Right renal pelvis (tissue), 4 donors: ENCODE measurements at places on chromosomes 4 and X. TPM values are rescaled to one million over a fixed set of nuclear protein-coding genes. Genes with fewer than 3 reads are reported as not detected.

- DNase-seq = no peak
Measured at GRCh38 chr4:88196523-88197185, 38.2 kb upstream of the ABCG2 start.

DNA sequence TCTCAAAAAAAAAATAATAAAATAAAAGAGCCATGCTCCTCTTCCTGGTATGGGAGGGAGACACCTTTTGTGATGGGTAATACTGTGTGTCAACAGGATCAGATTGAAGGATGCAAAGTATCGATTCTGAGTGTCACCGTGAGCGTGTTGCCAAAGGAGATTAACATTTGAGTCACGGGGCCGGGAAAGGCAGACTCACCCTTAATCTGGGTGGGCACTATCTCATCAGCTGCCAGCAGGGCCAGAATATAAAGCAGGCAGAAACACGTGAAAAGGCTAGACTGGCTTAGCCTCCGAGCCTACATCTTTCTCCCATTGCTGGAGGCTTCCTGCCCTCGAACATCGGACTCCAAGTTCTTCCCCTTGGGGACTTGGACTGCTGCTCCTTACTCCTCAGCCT lies 95.4 kb downstream of the SHOX start:
- no peak for DNase-seq

DNA sequence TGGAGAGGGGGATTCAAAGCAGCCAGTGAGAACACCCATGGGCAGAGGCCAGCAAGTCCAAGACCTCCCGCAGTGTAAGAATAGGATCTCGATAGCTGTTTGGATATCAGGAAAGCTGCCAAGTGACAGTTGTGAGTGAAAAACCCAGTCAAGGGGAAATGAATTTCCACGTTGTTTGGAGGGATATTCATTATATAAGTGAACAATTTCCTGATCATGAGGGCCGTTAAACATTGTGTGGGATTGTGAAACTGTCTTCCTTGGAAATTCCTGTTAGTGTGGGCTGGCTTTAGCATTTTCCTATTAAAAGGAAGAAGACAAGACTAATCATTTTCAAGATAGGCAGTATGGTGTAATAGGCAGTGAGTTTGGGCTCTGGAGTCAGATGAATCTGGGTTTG lies 15.0 kb downstream of the CLDN2 start:
- DNase-seq = no peak

- no peak for DNase-seq
Measured at GRCh38 chrX:50853399-50853798, 39.4 kb upstream of the SHROOM4 start.

GRCh38 chr4:105145156-105145902 lies 1.3 kb upstream of the TET2 start:
- DNase-seq = peak; percentile 12

DNA sequence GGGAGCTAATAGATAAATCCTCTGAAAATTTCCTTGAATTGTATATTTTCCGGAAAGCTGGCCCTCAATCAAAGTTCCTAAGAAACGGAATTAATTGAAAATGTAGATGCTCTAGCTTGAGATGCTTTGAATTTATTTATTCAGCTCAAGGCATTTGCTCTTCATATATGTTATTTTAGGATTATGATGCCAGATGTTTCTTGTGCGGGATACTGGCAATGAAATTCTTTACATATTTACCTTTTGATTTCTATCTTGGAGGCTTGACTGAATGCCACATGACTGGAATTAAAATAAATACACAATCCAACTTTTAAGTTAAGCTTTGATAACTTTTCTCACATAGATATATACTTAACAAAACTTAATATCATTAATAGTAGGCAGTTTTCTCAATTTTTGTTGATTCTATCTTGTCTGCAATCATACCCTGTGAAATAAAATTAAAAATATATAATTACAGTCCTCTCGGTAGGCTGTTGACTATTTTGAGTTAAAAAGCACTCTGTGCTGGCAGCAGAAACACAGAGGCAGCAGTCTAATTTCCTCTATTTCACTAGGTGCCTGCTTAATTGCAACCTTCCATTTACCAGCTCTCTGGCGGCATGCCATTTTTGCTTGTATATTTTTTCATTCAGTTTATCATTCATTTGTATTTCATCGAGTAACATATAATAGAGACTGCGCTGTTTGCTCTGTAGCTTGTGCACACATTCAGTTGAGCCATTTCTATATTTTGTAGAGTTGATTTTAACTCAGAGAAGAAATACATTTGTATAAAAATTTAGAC lies 991.5 kb downstream of the ADGRL3 start:
- no peak for DNase-seq

GRCh38 chr4:6582889-6583490 lies 8.0 kb downstream of the MAN2B2 start:
- no peak for DNase-seq

GRCh38 chrX:53684415-53685192 lies 1.9 kb downstream of the HUWE1 start:
- DNase-seq = no peak

GRCh38 chr4:110163327-110164069 lies 34.9 kb downstream of the ELOVL6 start:
- DNase-seq = no peak

- no peak for DNase-seq
Measured at GRCh38 chr4:115315182-115315581, 201.8 kb upstream of the NDST4 start.

DNA sequence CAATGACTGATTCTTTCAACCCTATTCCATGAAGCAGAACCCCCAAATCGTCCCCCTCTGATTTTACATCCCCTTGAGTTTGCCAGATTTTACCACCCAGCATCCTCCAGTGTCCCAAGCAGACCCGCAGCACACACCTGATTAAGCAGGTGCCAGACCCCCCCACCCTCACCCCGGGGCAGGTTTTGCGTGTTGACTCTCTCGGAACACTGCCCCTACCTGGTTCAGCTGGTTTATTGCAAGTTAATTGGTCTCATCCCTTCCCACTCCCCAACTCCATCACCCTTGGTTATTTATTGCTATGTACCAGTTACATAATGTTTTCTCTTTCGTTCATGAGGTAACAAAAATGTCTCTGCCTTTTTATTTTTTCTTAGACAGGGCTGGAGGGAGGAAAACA lies 258.4 kb downstream of the BCOR start:
- no peak for DNase-seq

GRCh38 chrX:73964579-73964978 lies 339.4 kb upstream of the ZCCHC13 start:
- no peak for DNase-seq

GRCh38 chr4:154277172-154277571 lies 214.4 kb downstream of the DCHS2 start:
- DNase-seq = no peak

DNA sequence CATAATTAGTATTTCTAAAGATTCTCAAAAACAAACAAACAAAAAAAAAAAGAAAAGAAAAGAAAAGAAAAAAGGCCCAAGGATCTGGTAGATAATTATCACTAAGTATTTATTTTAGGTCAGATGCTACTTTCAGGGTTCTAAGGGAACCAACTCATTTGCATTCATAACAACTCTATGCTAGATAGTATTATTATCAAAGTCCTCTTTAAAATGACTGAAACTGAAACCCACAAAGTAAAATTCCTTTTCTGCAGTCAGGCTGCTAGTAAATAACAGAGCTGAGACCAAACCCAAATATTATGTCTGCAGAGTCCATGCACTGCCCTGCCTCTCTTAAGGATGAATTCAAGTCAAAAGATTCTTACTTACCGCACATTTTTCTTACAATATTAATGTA lies 38.3 kb upstream of the MAPK10 start:
- no peak for DNase-seq

DNA sequence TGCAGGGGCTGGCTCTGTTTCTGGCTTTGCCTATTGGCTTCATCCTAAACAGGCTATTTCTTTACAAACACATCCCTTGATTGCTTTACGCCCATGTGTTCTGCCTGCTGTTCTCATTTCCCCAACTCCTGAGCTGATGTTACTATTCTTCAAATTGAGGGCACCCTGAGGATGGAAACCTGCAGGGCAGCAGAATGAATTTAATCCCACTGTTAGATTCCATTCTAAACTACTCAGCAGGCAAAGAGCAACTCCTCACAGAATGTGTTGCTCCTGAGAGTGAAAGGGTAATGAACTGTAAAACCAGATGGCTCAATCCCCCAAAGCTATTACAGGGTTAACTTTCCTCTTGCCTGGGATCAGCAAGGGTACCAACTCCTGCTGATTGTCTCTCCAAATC lies 75.7 kb downstream of the ANKRD50 start:
- no peak for DNase-seq

- no peak for DNase-seq
Measured at GRCh38 chr4:137735561-137736104, 203.3 kb upstream of the PCDH18 start.

DNA sequence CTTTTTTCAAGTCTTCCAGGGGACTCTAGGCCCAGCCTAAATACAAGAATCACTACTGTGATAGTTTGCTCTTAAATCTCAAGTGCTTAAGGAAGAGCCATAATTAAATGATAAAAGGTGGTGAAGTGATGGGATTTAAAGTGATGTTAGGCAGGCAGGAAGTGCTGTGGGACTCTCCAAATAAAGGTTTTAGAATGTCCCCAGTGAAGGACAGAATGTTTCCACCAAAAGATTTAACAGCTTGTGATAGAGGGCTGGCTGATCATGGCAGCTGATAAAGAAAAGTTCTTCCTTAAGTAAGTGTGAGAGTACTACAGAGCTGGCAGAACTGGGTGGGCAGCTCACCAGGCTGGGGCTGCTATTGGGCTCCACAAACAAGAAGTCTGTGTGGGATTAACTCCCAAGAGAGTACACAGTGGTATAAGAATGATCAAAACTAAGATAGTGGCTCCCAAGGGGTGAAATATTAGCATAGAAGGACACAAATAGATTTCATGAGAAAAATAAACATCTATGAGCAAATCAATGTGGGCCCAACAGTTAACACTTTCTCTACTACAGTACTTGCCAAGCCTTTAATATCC lies 637.2 kb upstream of the CPEB2 start:
- DNase-seq = no peak

GRCh38 chrX:51598899-51599298 lies 19.8 kb downstream of the CENPVL3 start:
- no peak for DNase-seq

DNA sequence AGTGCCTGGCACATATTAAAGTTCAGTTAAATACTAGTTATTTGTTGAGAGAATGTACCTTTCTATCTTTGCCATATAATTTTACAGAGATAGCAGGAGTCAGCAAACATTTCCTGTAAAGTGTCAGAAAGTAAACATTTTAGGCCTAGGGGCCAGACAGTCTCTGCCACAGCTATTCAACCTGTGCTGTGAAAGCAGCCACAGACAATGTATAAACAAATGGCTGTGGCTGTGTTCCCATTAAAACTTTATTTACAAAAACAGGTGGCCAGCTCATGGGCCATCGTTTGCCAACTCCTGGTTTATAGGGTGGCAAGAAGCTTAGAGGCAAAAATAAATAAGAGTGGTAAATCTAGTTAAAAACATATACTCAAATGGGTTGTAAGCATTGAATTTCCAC lies 34.0 kb upstream of the BRS3 start:
- DNase-seq = no peak

DNA sequence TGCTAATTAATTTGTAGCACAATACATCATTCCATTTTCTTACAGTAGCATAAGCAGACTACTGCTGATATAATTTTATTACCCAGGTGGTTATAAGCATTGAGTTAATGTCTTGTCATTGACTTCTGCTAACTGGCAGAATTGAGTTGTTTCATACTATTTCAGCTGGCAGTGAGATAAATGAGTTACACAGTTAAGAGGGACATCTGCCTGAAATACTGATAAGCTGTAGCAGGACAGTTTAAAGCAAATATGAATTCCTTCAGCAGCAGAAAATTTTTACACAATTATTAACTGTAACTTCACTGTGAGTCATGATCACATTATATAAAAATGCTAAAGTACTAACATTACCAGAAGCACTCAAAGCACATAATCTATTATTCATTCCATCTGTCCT lies 326.8 kb downstream of the INPP4B start:
- no peak for DNase-seq

DNA sequence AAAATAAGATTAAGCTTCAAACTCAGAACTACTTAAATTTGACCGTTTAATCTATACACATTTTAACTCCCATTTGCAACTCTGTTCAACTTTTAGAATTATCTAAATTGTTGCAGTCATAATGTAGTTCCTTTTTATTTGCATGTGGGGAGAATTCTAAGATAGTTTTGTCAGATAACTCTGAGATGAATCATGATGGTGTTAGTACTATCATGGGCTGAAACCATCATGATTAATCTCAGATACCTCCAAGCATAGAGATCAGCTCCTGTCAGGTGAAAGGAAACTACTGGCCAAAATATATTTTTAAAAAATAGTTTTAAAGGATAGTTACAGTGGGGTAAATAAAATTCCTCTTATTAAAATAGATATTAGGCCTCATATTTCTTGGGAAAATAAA lies 39.0 kb downstream of the FBXO8 start:
- DNase-seq = no peak

GRCh38 chr4:74190919-74191397 lies 33.0 kb downstream of the MTHFD2L start:
- DNase-seq = no peak

DNA sequence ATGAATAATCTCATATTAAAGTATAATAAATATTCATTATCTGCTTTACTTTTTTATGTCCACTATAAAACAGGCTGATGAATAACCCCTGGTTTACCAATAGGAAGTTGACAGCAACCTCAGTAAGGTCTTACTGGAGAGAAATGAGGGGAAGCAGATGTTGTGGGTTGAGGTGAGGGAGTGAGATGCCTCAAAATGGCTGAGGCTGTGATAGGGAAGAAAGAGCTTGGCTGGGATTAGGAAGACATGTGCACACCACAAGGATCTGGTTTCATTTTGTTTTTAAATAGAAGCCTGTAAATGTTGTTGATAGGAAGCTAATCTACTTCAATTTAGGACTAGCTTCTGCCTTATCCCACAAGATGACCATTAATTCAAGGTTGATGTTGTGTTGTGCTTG lies 14.4 kb upstream of the CYBB start:
- DNase-seq = no peak

TEX11 gene
- 0.05 TPM for polyA plus RNA-seq

CLTRN gene
- 26.6 TPM for polyA plus RNA-seq

KLB gene
- polyA plus RNA-seq = 0.21 TPM

HTN3 gene
- polyA plus RNA-seq = not detected

DCAF4L1 gene
- polyA plus RNA-seq = 0.17 TPM

ADAM29 gene
- polyA plus RNA-seq = not detected

GAGE2A gene
- not detected for polyA plus RNA-seq

SASH3 gene
- 2.5 TPM for polyA plus RNA-seq

HPGD gene
- polyA plus RNA-seq = 100 TPM

ARMCX6 gene
- 79.2 TPM for polyA plus RNA-seq

GSTCD gene
- polyA plus RNA-seq = 17.2 TPM

DCAF16 gene
- polyA plus RNA-seq = 40.2 TPM

GPR119 gene
- not detected for polyA plus RNA-seq

XKRX gene
- polyA plus RNA-seq = 0.34 TPM

CPZ gene
- 20.1 TPM for polyA plus RNA-seq
